ENCODE measurements at places on chromosomes 16 and 17.
A peak's percentile ranks its signal among the peaks of the same experiment; 100 is the strongest.

- no peak for DNase-seq
These were observed 232.1 kb downstream of the C16orf78 start for GRCh38 chr16:49605536-49606254.

- no peak for DNase-seq
These were observed 21.8 kb downstream of the ANKRD40 start for GRCh38 chr17:50685691-50686493.

DNA sequence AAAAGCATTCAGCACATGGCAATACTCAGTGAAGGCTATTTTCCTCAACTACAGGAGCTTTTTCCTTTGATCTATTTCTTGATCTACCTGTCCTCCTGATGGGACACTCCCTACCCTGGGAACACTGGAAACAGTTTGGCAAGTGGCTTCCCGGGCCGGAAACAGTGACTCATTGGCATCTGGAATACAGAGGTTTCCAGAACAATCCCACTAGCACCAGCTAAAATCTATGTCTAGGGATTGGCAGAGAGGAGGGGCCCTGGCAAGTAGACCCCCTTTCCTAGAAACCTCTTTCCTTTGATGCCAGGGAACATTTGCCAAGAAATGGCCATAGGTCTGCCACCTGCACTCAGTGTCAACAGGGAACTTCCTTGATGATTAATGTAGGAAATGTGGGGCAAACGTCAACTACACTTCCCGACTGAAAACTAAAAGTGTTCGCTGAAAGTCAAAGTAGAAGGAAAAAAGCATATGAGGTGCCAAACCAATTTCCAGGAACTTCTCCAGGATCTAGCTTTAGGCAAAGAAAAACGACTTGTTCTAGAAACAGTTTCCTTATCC, 30.4 kb upstream of the FBXW10B start:
- no peak for DNase-seq

DNA sequence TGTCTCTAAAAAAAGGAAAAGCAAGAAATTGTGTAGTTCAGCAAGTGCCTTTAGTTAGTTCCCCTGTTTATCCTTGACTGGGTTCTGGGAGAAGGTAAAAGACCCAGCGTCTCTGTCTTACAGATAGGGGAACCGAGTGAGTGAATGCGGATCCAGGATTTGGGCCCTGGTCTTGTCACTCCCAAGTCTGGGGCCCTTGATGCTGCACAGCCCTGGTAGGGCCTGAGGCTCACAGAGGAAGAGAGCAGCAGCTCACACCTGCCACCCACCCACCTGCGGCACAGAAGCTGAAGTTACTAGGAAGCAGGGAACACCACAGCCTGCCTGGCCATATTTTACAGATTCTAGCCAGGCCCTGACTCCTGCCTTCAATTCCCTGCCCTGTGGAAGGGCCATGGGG, 22.2 kb downstream of the LASP1 start:
- DNase-seq = peak; percentile 64

DNA sequence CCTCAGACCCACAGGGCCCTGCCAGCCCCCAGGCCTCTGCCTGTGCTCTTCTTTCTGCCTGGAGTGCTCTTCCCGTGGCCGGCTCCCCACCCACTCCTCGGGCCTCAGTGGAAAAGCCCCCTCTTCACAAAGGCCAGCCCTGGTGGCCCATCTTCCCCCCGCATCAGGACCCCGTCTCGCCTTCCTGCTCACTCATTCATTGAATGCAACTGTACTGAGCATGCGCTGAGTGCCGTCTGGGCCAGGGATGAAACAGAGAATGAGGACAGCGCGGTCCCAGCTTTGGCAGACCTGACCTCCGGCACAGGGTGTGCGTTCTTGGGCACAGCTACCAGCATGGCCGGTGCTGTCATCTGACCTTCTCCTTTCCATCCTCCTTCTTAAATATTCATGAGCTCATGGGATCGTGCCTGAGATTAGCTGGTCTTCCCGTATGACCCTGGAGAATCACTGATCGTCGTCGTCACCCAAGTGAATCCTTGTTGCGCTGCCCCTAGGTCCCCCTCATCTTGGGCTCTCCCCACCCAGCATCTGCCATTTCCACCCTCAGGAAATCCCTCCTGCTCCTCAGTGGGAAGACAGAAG, 16.4 kb upstream of the OSGIN1 start:
- DNase-seq = no peak

Measured in activated CD8-positive, alpha-beta T cell treated with anti-CD3 and anti-CD28 coated beads for 36 hours (primary cell).